Activated CD4-positive, alpha-beta T cell treated with anti-CD3 and anti-CD28 coated beads, Interleukin-2, amount 50 U/mL, for 1 hour (primary cell): ENCODE measurements at places on chromosomes 4 and X.

GRCh38 chrX:1767026-1767425 is 152.2 kb downstream of the ASMT start:
- no peak for DNase-seq

DNA sequence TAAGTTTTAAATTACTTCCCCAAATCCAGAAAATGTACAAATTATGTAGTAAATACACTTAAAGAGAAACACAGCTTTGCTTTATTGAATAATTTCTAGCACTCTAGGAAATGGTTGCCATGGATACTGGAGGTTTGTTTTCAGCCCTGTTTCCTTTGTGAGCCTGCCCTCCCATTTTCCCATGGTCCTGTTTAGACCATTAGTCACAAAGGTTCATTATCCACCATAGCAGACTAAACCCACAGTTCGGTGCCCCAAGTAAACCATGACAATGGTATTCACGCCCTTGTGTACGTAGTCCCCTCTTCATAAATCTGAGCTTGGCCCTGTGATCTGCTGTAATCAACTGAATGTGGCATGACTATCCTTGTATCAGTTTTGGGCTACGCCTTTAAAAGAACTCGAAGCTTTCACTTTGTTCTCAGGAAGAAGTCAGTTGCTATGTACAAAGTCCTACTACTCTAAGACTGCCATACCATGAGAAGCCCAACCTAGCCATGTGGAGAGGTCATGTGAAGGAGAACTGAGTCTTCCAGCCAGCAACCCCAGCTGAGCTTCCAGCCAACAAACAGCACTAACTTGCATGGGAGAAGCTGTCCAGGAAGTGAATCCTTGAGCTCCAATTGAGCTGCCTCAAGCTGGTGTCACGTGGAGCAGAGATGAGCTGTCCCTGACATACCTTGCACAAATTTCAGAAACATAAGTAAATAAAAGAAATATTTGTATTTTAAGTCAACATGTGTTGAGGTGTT is 300.4 kb downstream of the LDB2 start:
- no peak for DNase-seq

- no peak for DNase-seq
These were observed 40.8 kb upstream of the FAM47B start for GRCh38 chrX:34901761-34902160.

- no peak for DNase-seq
These were observed 29.4 kb upstream of the CENPU start for GRCh38 chr4:184763150-184763780.

- DNase-seq, result no peak
These were observed 445.6 kb downstream of the IQCM start for GRCh38 chr4:149370002-149370401.

DNA sequence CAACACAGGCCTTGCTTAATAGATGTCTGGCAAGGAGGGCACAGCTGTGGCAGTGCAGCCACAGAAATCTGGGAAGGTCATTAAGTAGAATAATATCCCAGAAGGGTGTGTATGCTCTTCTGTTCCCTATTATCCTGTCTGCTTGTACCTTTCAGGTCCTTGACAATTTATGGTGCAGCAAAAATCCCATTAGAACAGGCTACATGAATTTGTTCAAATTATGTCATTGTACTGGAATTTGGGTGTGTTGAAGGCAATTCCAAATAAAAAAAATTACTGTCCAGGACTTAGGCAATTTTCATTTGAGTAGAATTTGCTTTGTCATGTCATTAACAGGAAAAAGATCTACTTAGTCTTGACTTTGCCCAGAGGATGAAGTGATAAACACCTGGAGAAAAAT is 192.1 kb downstream of the IDS start:
- no peak for DNase-seq

GRCh38 chr4:88446124-88446523 is 10.8 kb upstream of the HERC5 start:
- no peak for DNase-seq

GRCh38 chr4:158783785-158784184 is 15.0 kb downstream of the FNIP2 start:
- no peak for DNase-seq

DNA sequence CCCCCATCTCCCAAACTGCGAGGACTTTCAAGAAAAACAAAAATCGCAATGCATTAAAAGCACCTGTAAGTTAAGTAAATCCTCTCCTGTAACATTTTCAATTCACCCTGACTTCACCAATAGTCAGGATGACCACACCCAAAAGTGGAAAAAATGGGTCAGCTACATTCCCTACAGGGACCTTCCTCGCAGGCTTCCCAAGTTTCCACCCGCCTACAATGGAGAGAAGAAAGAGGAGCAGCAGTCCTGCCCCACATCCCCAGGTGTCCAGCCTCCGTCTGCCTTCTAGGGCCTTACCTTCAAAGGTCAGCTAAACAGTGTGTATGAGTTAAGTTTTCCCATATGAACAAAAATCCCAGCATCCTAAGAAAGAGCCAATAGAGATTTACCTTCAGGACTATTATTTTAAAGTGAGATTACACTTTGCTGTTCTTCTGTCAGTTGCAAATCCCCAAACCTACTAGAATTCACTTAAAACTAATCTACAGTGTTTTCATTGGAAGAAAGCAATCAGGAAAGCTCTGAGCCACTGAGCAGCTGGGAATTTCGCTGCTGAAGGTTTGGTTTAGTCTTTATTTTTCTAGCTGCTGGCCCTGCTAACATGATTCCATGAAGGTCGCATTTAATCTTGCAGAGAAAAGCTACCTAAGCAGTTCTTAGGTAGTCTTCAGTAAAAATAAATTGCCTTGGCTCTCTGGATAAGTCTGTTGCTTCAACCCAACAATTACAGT is 12.5 kb downstream of the IRF2 start:
- DNase-seq, result no peak

GRCh38 chr4:152352622-152353116 is 183.2 kb downstream of the FBXW7 start:
- DNase-seq, result no peak

GRCh38 chrX:74911494-74911893 is 13.8 kb downstream of the NEXMIF start:
- no peak for DNase-seq

- DNase-seq, result no peak
These were observed 1.1 kb upstream of the SLC10A7 start for GRCh38 chr4:146522869-146523205.

- DNase-seq, result no peak
These were observed 11.6 kb downstream of the VEGFC start for GRCh38 chr4:176780995-176781738.

GRCh38 chrX:10990976-10991375 is 120.2 kb upstream of the HCCS start:
- DNase-seq, result no peak

GRCh38 chr4:148162519-148162918 is 279.7 kb downstream of the NR3C2 start:
- DNase-seq, result no peak

- DNase-seq, result peak; percentile 59
These were observed 9.4 kb downstream of the TMEM187 start for GRCh38 chrX:153981771-153982533.
